ENCODE measurements at places on chromosomes 5 and 9.

DNA sequence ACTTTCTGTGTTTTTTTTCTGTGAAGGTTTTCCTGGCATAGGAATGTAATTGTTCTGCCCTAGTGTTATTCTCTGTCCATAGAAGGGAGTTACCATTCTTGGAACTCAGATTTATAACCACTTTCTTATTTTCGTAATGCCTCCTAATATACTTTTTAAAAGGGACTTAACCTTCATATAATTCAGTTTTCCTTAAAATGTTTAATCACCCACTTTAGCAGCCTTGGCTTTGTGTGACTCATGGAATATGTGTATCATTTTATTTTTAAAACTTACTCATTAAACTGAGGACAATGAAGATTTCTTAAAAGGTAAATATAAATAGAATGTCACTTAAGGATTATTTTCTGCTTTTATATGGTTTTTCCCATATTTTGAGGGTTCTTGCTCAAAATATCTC lies 50.0 kb downstream of the RAI14 start:
- no peak for DNase-seq

GRCh38 chr9:109378316-109378715 lies 57.5 kb upstream of the EPB41L4B start:
- DNase-seq = no peak

DNA sequence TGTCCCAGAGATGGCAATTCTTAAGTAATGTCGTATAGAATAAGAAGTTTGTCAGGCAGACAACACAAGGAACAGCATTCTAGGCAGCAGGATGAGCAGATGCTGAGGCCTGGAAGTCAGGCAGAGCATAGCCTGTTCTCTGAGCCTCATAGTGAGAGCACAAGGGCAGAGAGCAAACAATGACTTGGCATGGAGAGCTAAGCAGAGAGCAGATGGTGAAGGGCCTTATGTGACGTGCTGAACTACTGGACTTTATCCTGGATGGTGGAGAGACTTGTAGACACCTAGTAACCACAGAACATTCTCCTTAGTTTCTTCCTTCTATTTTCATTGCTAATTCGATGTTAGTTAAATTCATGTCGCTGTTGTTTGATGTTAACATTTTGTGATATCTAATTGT lies 60.1 kb downstream of the KCTD16 start:
- DNase-seq = no peak

GRCh38 chr9:137429974-137430722 lies 7.0 kb downstream of the NOXA1 start:
- no peak for DNase-seq

Measured in head of caudate nucleus (tissue), 42 donors.